ENCODE measurements at places on chromosomes 12 and 14. TPM values are rescaled to one million over a fixed set of nuclear protein-coding genes. Genes with fewer than 3 reads are reported as not detected.

DNA sequence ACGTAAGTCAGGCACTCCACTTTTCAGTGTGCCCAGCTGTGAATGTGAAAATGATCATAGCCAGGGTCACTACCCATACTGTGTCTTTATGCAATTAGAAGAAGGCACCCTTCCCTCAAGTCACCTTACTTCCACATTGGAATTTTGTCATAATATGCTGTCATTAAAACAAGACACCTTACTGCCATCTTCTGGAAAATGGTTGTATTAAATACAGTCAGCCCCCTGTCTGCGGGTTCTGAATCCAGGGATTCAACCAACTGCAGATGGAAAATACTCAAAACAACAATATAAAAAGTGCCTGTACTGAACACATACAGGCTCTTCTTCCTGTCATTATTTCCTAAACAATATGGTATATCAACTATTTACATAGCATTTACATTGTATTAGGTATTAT, 70.2 kb upstream of the TBX5 start:
- peaks cover 68% of the 10 kb centered on the region for H3K27me3 ChIP-seq
- no peaks in the 10 kb centered on the region for H3K36me3 ChIP-seq
- H3K27ac ChIP-seq: no peak overlapping the region

DNA sequence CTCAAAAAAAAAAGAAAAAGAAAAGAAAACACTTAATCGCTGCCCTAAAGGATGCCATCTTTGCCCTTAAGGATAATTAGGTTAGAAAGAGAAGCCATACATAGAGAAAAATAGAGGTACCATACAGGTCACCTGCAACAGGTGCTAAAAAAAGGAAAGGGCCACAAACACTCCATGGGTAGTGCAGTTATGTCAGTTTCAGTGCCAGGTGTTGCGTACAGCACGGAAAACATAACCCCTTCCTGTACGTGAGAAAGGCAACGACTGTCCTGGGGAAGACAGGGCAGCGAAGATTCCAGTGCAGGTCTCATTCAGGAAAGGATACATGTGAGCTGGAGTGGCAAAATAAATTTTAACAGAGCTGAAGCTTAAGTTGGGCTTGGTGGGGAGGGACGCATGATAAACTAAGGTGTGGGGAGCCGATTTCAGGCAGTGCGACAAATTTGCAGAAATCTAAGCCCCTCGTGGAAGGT, 553 bp upstream of the DAZAP2 start:
- peak overlapping the region; percentile 100 for H3K27ac ChIP-seq
- H3K36me3 ChIP-seq: peaks cover 26% of the 10 kb centered on the region
- peak overlapping the region; percentile 96 for H3K4me3 ChIP-seq
- no peaks in the 10 kb centered on the region for H3K27me3 ChIP-seq
- no peaks in the 10 kb centered on the region for H3K4me1 ChIP-seq

GRCh38 chr14:40133463-40133862, 701.2 kb upstream of the FBXO33 start:
- no peaks in the 10 kb centered on the region for H3K27me3 ChIP-seq
- no peak overlapping the region for H3K4me3 ChIP-seq
- no peak overlapping the region for H3K27ac ChIP-seq

DNA sequence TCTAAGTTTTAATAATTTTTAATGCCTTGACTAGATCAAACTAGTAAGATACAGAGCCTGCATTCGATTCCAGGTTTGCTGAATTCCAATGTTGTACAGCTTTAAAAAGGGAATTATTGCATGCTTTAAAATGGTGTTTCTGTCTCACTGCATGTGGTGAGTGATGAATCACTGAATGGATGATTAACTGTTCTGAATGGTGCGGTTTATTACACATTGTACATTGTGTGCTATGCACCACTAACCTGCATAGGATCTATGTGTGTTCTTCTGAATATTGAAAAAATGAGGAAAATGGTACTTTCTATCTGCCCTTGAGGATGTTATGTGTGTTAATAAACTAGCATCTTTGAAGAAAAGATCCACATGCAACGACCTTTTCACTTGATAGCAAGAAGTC, 231.7 kb downstream of the NRXN3 start:
- H3K4me3 ChIP-seq: no peak overlapping the region

DNA sequence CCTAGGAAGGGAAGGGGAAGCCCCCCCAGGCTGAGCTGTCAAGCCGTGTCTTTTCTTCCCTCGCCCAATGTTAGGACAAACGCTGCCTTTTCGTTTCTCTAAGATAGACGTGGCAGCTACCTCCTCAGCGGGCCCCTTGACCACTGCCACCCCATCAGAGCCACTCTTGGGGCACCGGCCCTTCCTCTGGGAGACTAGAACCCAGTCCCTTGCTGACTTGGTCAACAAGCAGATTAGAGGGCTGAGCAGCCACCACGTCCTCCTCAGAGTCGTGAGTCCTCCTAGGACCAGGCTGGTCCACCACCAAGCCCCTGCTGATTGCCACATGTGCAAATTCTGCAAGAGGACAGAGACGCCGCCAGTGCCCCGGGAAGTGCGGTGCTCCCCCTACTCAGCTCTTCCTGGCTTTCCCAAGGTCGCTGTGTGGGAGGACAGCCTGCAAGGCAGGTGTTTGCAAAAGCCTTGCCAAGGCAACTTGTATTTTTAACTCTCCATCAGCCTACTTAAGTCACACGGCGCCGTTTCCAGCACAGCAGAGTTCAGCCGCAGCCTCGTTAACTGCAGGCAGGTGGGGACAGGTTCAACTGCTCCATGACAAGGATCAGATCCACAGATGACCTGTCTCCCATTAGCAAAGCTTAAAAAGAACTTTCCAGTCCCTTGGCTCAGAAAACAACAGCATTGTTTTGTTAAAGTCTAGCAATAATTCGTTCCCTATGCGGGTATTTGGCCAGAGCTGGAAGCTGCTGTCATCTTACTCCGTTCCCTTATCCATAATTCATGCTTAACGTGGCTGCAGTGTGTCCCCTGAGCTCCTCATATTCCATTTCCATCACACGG, 65.6 kb downstream of the TESC start:
- H3K27me3 ChIP-seq: peaks cover 9% of the 10 kb centered on the region
- no peak overlapping the region for H3K4me3 ChIP-seq
- H3K27ac ChIP-seq: no peak overlapping the region

DNA sequence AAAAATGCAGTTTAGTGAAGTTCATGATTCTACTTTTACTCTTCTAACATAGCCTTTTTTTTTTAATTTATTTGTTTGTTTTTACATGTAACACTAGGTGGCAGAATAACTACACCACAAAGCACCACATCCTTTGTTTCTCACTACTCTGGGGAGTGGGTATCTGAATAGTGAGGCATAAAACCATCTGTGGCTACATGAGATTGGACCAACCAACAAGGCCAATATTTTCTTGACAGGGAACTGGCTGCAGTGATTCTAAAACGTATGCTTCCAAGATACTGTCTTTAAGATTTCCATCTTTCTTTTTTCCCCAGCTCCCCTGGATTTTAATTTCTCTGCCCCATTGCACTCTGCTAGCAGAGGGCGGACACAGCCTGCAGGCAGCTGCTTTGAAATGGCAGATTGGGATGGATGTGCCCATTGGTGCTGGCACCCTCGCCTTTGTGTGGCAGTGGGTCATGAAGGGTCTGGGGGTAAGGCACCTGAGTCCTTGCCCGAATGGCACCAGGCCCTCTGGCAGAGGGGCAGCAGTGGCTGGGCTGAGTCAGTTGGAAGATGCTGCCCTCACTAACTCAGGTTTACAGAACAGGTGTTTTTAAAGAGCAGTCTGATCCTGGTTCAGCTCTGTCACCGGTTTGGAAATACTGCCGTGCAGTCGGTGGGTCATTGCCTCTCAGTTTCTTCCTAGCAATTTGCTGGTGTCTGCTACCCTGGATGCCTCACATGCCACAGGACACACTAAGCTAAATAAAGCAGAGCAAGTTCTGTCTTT, 429.1 kb downstream of the RAD51B start:
- peak; percentile 77 for DNase-seq
- H3K27ac ChIP-seq: peak overlapping the region; percentile 90
- no peaks in the 10 kb centered on the region for H3K36me3 ChIP-seq
- H3K4me3 ChIP-seq: no peak overlapping the region
- H3K27me3 ChIP-seq: no peaks in the 10 kb centered on the region
- H3K4me1 ChIP-seq: peaks cover 79% of the 10 kb centered on the region

The ATF7 gene
- 29.3 TPM for total RNA-seq

GRCh38 chr12:128313931-128314330, 47.0 kb downstream of the TMEM132C start:
- no peak for DNase-seq
- H3K27me3 ChIP-seq: no peaks in the 10 kb centered on the region
- no peaks in the 10 kb centered on the region for H3K36me3 ChIP-seq
- no peak overlapping the region for H3K27ac ChIP-seq

- H3K27ac ChIP-seq: peak overlapping the region; percentile 14
- DNase-seq: no peak
- H3K4me1 ChIP-seq: peaks cover 7% of the 10 kb centered on the region
- H3K4me3 ChIP-seq: no peak overlapping the region
- H3K27me3 ChIP-seq: no peaks in the 10 kb centered on the region
- no peaks in the 10 kb centered on the region for H3K36me3 ChIP-seq
These were observed 15.4 kb downstream of the GLTP start for GRCh38 chr12:109864916-109865315.

The VWF gene
- total RNA-seq: 64.2 TPM

- no peaks in the 10 kb centered on the region for H3K36me3 ChIP-seq
- no peak overlapping the region for H3K27ac ChIP-seq
- no peaks in the 10 kb centered on the region for H3K4me1 ChIP-seq
- DNase-seq: no peak
- no peak overlapping the region for H3K4me3 ChIP-seq
- H3K27me3 ChIP-seq: no peaks in the 10 kb centered on the region
These were observed 215.7 kb upstream of the CRY1 start for GRCh38 chr12:107309020-107309419.

DNA sequence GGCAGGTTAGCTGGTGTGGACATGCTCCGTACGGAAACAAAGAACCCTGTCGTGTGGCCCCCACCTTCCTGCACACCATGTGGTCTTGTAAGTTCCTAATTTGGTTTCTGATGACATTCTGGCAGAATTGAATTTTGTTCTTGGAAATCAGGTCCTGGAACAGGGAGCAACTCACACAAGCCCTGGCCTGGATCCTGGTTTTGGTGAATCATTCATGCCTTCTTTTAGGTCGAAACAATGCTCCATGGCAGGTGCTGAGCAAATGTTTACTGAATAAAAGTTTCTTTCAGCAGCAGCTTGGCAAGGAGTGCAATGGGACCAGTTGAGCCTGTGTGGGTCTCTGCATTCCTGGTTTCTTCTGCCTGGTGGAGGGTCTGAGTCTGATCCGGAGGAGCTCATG, 978.4 kb downstream of the BCL11B start:
- H3K27ac ChIP-seq: no peak overlapping the region
- DNase-seq: no peak

- peak; percentile 91 for DNase-seq
- peak overlapping the region; percentile 57 for H3K4me3 ChIP-seq
These were observed 11.9 kb downstream of the SCNN1A start for GRCh38 chr12:6363330-6364043.

GRCh38 chr12:47387994-47388393, 308.2 kb upstream of the AMIGO2 start:
- H3K27me3 ChIP-seq: no peaks in the 10 kb centered on the region
- no peak overlapping the region for H3K4me3 ChIP-seq
- H3K4me1 ChIP-seq: peaks cover 10% of the 10 kb centered on the region
- H3K36me3 ChIP-seq: no peaks in the 10 kb centered on the region

- H3K36me3 ChIP-seq: no peaks in the 10 kb centered on the region
- no peak overlapping the region for H3K4me3 ChIP-seq
- DNase-seq: peak; percentile 55
- H3K27ac ChIP-seq: peak overlapping the region; percentile 45
- H3K27me3 ChIP-seq: no peaks in the 10 kb centered on the region
- H3K4me1 ChIP-seq: no peaks in the 10 kb centered on the region
These were observed 18.3 kb downstream of the ADGRD1 start for GRCh38 chr12:130971925-130972585.

The RTL1 gene
- not detected for total RNA-seq

The SLC8A3 gene
- total RNA-seq: 0.27 TPM

DNA sequence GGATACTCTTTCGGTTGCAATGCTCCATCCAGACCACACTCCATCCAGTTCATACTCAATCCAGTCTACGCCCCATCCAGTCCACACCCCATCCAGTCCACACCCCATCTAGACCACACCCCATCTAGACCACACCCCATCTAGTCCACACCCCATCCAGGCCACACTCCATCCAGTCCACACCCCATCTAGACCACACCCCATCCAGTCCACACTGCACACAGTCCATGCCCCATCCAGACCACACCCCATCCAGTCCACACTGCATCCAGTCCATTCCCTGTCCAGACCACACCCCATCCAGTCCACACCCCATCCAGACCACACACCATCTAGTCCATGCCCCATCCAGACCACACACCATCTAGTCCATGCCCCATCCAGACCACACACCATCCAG, 116.0 kb upstream of the RTL1 start:
- H3K36me3 ChIP-seq: no peaks in the 10 kb centered on the region
- peak; percentile 40 for DNase-seq
- H3K4me1 ChIP-seq: no peaks in the 10 kb centered on the region
- no peak overlapping the region for H3K4me3 ChIP-seq
- no peaks in the 10 kb centered on the region for H3K27me3 ChIP-seq

GRCh38 chr14:73610687-73611086, 1.6 kb upstream of the ACOT6 start:
- no peaks in the 10 kb centered on the region for H3K36me3 ChIP-seq
- H3K27me3 ChIP-seq: no peaks in the 10 kb centered on the region
- H3K4me1 ChIP-seq: peaks cover 5% of the 10 kb centered on the region
- no peak overlapping the region for H3K4me3 ChIP-seq

DNA sequence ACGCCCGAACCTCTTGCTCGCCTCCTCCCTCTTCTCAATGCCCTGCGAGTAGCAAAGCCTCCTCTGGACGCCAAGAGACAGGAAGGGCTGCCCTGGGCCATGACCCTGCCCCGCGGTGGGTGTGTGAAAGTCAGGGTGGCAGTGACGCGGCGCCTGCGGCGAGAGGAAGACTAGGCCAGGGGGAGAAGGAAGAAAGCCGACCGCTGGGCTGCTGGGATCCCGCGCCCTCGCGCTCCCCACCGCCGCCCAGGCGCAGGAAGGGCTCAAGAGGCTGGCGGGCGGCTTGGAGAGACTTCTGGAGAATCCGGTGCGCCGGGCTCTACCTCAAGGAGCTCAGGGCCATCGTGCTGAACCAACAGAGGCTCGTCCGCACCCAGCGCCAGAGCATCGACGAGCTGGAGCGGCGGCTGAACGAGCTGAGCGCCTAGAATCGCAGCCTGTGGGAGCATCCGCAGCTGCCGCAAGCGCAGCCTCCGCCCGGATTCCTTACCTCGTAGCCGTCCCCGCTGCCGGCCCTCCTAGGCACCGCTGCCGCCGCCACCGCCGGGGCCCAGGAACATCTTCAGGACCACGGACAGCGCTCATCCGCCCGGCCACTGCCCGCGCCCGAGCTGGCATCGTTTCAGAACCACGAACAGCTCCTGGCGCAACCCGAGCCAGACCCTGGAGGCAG, 105.0 kb upstream of the PRB2 start:
- H3K4me3 ChIP-seq: no peak overlapping the region
- no peaks in the 10 kb centered on the region for H3K36me3 ChIP-seq

The CLEC1B gene
- total RNA-seq: not detected

The INSM2 gene
- total RNA-seq: not detected

GRCh38 chr12:93802698-93803423, 125.7 kb downstream of the CRADD start:
- no peak overlapping the region for H3K4me3 ChIP-seq
- peaks cover 54% of the 10 kb centered on the region for H3K4me1 ChIP-seq
- H3K36me3 ChIP-seq: no peaks in the 10 kb centered on the region
- peak overlapping the region; percentile 83 for H3K27ac ChIP-seq
